Lower leg skin (tissue), 4 donors: ENCODE measurements at places on chromosomes 2 and 18. TPM values are rescaled to one million over a fixed set of nuclear protein-coding genes. Genes with fewer than 3 reads are reported as not detected.

The NCKAP1 gene
- total RNA-seq: 88.3 TPM

The SATB2 gene
- total RNA-seq: 3.1 TPM

The CRIM1 gene
- 132 TPM for total RNA-seq

The TP53I3 gene
- total RNA-seq: 6.4 TPM

The TCF23 gene
- total RNA-seq: not detected

The FEV gene
- not detected for total RNA-seq

The ACMSD gene
- not detected for total RNA-seq

The MROH2A gene
- total RNA-seq: not detected

The NTSR2 gene
- total RNA-seq: not detected

The C2orf78 gene
- total RNA-seq: not detected

The PLGLB2 gene
- 1.1 TPM for total RNA-seq

The POTEC gene
- not detected for total RNA-seq

The ERMN gene
- total RNA-seq: not detected

The ARHGAP28 gene
- 5.9 TPM for total RNA-seq

The NEU2 gene
- total RNA-seq: 24.6 TPM

The MRO gene
- not detected for total RNA-seq

The AMER3 gene
- not detected for total RNA-seq

The IL36RN gene
- 51.0 TPM for total RNA-seq

The PFN4 gene
- total RNA-seq: not detected

The MEIS1 gene
- total RNA-seq: 19.9 TPM
